Stimulated activated CD4-positive, alpha-beta T cell treated with anti-CD3 and anti-CD28 coated beads, TNF-alpha, amount 100 ng/mL, for 4 hours (primary cell): ENCODE measurements at places on chromosomes 3 and 15.
A peak's percentile ranks its signal among the peaks of the same experiment; 100 is the strongest.

GRCh38 chr3:179658606-179659005 lies 5.8 kb downstream of the USP13 start:
- no peak for DNase-seq

DNA sequence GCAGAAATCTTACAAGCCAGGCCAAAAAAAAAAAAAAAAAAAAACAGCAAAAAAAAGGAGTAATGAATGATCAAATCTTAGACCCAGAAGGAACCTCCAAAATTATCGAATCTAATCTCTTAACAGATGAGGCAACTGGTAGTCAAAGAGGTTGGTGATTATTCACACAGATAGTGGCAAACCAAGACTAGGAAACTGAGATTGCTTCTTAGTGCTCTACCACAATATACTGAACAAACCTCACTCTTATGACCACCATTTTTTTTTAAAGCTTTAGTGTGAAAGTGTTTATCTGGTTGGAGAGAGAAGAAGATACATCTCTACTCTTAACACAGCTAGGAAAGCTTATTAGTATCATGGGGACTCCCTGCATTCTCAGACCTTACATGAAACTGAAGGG lies 17.3 kb downstream of the ATOSA start:
- no peak for DNase-seq

DNA sequence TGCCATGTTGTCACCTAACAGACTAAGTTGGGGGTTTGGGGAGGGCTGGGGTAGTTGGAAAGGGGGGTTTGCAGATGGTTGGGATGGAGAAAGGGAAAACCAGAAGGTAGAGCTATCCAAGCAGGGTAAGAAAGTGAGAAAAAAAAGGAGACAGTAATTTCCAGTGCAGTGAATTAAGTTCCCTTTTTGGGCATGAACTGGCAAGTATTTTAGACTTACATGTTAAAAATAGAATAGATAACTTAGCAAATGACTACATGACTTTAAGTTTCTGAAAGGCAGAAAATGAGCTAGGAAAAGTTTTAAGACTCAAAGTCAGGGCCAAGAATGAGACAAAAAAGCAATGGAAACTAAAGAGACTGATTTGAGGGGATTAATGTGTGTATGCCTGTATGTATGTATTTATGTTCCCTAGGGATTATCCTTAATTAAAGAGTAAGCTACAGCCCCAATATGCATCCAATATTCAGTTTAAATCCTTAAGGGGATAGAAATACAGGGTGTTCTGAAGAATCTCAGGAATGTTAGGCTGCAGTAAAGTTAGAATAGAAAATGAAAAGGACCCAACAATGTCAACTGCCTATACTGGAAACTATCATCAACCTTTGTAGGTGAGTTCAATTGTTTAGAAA lies 285.2 kb upstream of the MME start:
- DNase-seq = no peak

DNA sequence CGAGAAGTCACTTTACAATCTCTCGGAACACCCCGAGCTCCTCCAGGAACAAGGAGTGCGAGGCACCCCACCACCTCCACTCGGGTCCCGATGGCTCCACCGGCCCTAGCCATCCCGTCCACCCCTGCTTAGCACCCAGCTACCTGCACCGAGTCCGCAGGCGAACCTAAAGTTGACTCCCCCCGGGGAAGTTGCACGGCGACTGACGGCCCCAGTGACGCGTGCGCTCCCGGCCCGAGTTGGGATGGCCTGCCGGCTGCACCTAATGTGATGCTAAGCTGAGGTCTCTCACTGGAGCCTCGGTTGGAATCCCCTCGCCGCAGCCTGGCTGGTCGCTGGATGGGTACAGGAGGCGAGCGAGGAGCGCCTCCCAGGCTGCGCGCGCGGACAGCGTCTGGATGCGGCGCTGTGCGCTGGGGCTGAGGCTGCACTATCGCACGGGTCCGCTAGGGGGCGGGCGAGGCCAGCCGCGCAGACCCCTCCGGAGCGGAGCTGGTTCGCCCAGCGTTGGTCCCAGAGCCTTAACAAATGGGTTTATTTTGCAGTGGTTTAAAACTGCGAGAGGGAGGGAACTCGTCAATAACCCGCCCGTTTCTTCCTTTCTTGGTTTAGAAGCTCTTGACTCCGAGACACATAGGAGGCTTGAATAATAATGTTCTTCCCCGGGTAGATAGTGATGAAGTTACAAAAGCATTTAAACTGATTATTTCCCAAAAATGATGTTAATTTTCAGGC lies at the start of gene OXTR:
OXTR (minus strand) TSS at position 526 of the 735 bp plus-strand sequence. CDS start 1,426 bp downstream, outside the sequence.
- peak; percentile 14 for DNase-seq

GRCh38 chr3:73618461-73618860 lies 6.3 kb downstream of the PDZRN3 start:
- DNase-seq = no peak

DNA sequence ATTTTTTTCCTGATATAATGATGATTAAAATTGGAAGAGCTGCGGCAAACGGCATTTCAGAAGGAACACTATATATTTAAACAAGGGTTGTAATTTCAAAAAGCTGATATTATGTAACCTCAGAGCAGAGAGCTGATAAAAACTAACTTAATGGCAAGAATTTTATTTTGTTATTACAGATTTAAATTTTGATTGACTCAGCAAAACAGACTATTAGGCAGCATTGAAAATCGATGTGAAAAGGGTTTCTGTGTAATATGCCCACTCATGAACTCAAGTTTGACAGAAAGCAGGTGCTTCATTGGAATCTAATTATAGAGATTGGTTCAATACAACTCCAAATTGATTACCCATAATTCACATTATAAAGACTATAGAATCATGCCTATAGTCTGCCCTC lies 24.9 kb upstream of the LRIG1 start:
- no peak for DNase-seq

- DNase-seq = no peak
Measured at GRCh38 chr3:9727041-9727595, 4.4 kb upstream of the BRPF1 start.

GRCh38 chr3:32246079-32246675 lies 7.7 kb downstream of the CMTM8 start:
- DNase-seq = no peak

DNA sequence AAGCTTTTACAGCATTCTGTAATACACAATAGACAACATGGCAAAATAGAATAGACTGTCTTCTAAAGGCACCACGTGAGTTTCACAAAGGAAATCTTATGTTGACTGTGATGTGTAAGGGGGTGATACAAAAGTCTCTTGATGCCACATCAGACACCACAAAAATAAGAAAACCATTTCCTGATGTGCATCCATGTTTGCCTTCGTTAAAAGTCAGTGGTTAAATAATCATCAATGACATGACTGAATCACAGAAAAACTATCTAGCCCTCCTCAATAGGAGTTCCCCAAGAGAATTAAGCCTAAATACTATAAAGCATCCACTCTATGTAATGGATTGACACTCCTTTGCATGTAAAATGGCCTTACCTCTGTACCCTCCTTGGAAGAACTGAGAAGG lies 198.6 kb upstream of the SLC2A2 start:
- no peak for DNase-seq

DNA sequence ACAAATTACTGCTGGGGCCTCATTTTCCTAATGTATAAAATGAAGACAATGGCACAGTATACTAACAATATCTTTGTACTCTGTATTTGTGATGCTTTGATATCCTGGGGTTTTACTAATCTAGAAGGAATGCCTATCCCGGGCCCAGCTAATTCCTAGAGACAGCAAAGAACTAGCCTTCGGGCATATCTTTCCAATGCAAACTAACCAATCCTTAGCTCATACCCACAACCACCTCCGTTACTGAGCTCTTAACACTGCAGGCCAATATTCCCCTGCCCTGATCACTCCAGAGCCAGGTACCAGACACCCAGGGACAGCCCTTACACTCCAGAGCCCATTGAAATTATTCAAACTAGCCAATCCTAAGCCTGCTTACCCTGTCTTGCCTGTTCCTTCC lies 309.0 kb downstream of the ULK4 start:
- no peak for DNase-seq

DNA sequence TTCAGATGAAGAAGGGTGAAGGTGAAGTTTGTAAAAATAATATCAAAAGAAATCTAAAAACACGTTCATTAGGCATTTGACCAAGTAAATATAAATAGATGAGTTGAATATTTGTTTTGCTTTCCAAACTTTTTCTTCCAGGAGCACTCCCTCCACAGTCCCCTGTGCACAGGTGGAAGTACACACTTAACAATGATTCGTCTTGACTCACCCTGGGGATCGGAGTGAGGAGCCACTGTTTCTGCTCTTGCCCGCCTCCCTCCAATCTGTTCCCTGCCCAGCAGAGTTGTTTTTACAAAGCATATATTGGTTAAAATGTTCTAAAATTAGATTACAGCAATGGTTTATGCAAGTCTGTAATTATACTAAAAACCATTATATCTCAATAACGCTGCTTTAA lies 175.1 kb downstream of the PTPRG start:
- DNase-seq = no peak

DNA sequence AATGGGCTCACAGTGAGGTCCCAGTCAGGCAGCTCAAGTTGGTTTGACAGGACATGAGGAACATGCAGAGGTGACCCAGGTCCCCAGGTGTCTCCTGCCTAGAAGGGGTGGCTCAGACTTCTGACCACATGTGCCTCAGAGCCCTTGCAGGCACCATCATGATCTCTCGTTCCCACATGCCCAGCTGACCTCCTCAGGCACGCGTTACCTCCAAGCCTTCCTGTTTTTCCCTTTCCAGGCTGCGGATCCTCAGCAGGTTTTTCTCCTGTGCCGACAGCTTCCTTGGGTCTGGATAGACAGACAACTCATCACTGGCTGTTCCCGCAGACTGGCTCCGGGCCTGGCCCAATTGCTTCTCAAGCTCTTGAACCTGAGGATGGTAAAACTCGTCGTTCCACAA lies 30.4 kb downstream of the CCDC13 start:
- DNase-seq = no peak

GRCh38 chr3:151971814-151972579 lies 98.6 kb downstream of the SUCNR1 start:
- DNase-seq = no peak

GRCh38 chr3:50304601-50305000 lies 1.2 kb upstream of the HYAL1 start:
- no peak for DNase-seq

- DNase-seq = no peak
Measured at GRCh38 chr3:127002195-127003174, 19.6 kb downstream of the PLXNA1 start.

DNA sequence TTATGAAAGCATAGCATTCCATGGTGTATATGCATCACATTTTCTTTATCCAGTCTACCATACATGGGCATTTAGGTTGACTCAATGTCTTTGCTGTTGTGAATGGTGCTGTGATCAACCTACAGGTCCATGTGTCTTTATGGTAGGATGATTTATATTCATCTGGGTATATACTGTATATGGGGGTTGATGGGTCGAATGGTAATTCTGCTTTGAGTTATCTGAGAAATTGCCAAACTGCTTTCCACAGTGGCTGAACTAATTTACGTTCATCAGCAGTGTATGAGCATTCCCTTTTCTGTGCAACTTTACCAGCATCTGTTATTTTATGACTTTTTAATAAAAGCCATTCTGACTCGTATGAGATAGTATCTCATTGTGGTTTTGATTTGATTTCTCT lies 662.4 kb upstream of the BCHE start:
- DNase-seq = no peak

GRCh38 chr3:153734777-153735551 lies 386.2 kb upstream of the ARHGEF26 start:
- DNase-seq = no peak

DNA sequence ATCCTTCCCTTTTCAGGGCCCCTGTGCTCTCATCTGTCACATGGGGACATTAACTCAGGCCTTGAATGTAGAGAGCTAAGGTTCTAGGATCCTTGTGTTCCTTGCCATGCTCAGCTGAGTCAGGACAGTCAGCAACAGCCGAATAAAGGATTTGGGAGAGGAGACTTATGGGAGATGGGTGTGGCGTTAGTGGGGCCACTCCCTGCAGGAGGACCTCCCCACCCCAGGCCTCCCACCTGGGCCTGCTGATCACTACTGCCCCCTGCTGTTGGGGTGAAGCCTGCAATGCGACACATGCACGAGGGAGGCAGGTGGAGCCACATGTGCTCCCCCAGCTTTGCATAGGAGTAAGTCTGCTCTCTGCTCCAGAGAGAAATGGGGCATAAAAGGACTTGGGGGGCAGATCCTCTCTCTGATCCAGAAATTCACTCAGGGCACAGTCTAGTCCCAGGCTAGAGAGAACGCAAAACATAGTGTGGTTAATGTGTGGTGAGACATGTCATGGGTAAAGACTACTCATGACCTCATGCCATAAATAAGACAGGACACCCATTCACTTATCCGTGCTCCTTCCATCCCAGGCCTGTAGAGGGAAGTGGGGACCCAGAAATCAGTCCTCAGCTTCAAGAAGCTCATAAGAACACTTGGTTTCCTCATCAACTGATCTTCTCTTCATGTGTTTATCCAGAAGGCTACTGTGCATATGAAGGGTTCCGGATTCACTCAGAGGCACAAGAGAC lies 19.4 kb downstream of the RBP1 start:
- DNase-seq = no peak

DNA sequence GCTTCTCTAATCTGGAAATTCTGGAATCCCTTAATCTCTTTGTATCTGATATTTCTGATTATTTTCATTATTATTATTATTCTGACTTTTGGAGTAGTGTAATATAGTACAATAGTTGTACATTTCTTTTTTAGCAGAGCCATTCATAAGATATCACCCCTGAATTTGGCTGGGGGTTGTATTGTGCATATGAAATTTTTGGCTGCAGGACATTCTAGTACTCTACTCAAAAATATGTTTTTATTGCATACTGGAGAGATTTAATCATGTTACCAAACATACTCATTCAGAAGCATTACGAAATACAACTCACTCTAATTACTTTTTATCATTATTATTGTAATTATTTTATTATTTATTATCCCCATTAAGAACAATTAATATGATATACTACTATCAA lies 589.7 kb upstream of the KCNMB2 start:
- no peak for DNase-seq

- no peak for DNase-seq
Measured at GRCh38 chr15:45377609-45378148, 665 bp downstream of the GATM start.

GRCh38 chr3:14719006-14719405 lies 44.1 kb downstream of the C3orf20 start:
- DNase-seq = no peak

DNA sequence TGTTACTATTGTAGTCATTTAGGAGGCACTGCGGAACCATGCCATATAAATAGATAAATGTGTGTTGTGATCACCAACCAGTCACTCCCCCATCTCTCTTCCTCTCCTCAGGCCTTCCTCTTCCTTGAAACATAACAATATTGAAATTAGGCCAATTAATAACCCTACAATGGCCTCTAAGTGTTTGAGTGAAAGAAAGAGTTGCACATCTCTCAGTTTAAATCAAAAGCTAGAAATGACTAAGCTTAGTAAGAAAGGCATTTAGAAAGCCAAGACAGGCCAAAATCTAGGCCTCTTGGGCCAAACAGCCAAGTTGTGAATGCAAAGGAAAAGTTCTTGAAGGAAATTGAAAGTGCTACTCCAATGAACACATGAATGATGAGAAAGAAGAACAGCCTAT lies 8.1 kb upstream of the DNASE1L3 start:
- no peak for DNase-seq
